ENCODE measurements at places on chromosomes 6 and 20. TPM values are rescaled to one million over a fixed set of nuclear protein-coding genes. Genes with fewer than 3 reads are reported as not detected.

DNA sequence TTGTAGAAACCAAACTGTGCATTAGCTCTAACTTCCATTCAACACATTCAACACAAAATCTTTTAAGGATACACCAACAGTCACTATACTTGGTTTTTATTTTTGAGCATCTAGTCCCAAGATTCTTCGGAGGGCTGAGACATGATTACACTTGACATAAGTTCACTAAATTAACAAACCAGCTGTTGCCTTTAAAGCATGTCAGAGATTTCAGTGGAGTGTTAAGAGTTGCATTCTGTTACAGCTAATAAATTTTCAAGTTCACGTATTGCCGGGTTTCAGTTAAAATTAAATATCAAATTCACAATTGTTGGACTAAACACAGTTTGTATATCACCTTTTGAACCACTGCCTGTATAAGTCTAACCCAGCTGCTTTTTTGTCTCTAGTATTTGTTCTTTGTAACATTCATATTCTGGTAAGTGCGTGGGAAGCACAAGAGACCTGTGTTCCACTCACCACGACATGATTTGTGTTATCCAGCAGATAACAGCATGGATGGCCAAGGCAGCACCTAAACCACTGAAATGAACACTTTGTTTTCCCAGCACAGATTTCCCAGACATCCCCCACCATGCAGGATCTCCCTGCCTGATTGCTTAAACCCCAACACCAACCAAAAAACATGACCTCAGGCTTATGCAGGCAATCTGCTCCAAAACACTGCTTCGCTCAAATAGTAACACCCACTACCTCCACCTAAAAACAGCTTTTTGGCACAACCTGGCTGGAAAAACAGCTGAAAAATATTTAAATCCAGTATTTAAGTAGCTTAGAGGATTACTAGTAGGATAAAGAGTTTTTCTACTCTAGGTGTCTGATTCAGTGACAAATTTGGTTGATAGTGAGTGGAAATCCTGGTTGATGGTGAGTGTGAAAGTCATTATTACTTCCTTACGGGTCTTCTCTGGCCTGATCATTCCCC lies 286.5 kb upstream of the NT5E start:
- DNase-seq = no peak

DNA sequence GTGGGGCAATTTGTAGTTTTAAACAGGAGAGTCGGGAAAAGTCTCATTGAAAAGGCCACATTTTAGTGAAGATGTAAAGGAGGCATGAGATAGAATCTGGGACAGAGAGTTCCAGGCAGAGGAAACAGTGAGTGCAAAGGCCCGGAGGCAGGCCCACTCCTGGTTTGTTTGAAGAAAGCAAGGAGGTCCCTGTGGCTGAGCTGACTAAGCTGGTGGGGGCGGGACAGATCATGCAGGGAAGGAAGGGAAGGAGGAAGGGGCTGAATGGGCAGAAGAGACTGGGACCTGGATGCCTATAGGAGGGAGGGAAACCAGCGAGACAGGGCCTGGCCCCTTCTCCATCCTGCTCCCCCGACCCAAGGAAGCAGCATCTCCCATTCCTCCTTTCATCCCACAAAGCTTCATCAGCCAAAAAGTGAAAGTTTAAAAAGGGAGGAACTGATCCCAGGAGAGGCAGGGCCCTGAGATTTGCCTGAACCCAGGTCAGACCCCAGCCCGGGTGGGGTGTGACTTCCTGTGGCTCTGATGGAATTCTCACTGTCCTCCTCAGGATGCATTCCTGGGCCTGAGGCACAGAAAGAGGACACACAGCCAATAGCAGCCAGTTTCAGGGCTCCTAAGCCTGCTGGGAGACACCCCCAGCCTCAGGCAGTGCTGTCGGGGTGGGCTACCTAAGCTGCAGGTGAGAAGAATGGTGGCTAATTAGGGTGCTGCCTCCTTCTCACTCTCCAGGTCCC lies 54.2 kb upstream of the SIRPA start:
- DNase-seq = no peak

Gene SPDEF
- total RNA-seq = not detected

DNA sequence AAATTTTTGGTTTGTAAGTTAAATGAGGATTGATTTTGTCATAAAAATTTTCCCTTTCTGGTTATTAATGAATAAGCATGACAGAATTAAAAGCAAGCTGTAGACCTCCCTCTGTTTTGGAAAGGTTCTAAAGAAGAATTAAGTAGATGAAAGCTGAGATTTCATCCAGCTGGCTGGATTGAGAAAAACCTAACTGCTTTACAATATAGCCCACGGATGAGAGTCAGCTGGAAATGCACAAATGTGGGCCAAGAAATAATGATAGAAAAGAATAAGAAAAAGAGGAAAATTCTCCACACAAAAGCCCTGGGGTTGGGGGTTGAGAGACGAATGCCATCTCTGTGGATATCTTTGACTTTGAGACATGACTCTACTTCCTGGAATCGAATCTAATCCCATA lies 631.6 kb downstream of the HDGFL1 start:
- no peak for DNase-seq

DNA sequence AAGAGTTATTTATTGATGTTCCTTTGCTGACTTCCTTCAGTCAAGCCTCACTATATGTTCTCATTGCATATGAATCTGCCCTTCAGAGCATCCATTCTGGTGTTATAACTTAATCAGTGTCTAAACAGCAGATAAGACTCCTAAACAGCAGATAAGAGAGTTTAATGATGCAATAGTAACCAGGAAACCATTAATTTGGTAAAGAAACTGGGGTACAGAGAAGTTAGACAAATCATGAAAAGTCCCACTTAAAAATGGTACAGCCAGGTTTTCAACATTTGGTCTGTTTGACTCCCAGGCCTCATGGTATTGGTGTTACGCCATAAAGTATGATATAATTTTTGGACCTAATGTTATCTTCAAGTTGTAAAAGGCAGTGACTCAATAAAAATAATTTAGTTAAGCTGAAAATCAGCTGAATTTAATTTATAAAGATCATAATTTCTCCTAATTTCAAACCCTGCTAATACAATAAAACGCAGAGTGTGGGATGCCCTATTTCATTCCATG lies 127.4 kb upstream of the DST start:
- no peak for DNase-seq
